Naive thymus-derived CD4-positive, alpha-beta T cell (primary cell): ENCODE measurements at places on chromosomes 4 and X.

GRCh38 chr4:98482847-98483806 lies 175.3 kb downstream of the TSPAN5 start:
- no peak for DNase-seq

DNA sequence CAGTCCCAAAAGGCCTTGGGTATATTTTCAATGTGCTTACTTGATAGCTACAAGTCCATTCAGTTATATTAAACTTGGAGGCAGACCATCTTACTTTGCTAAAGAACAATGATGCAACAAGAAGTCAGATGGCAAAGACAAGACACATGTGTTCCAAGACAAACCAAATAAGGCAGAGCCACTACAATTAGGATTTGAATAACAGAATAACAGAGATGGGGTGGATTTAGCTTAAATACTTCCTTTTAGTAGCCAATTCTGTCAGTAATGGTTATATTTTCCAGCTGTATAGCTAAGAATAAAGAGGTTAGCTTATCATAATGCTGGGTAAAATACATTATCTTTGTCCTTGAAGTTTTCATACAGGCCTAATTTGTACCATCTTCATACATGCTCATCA lies 37.7 kb upstream of the FRAS1 start:
- DNase-seq: no peak

DNA sequence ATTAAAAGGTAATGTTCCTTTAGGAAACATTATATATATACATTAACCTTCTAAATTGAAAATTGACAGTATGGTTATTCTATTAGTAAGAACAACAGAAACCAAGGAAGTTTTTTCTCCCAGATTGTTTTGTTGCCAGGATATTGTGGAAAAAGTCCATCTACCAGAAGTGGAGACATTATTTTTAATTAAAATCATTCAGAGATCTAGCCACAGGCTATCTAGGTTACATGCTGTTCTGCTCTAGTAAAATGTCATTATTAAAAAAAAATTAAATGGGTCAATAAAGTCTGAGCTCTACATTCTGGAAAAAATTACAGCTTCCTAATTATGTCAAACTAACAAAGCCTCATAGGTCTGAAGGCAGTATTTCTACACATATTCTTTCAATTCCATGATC lies 74.3 kb downstream of the NSG1 start:
- DNase-seq: no peak

GRCh38 chrX:136446208-136446607 lies 41.5 kb upstream of the BRS3 start:
- no peak for DNase-seq

- peak; percentile 43 for DNase-seq
These were observed 36.0 kb downstream of the GAB3 start for GRCh38 chrX:154714925-154715324.

DNA sequence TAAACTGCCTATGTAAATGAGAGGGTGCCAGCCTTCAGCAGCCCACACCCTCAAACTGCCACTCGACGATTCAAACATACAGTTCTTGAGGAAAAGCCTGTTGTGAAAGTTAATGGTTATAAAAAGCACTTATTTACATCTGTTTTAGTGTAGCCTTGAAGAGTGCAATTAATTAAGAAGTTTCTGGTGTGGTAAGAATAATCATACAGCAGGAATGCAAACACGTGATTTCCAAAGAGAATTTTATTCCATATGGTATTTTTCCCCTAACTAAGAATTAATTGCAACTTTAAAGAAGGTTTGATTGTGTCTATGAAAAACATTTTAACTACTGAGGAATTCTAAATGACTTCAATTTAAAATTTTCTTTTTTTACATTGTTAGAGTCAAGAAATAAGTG lies 176.3 kb upstream of the PITX2 start:
- no peak for DNase-seq

DNA sequence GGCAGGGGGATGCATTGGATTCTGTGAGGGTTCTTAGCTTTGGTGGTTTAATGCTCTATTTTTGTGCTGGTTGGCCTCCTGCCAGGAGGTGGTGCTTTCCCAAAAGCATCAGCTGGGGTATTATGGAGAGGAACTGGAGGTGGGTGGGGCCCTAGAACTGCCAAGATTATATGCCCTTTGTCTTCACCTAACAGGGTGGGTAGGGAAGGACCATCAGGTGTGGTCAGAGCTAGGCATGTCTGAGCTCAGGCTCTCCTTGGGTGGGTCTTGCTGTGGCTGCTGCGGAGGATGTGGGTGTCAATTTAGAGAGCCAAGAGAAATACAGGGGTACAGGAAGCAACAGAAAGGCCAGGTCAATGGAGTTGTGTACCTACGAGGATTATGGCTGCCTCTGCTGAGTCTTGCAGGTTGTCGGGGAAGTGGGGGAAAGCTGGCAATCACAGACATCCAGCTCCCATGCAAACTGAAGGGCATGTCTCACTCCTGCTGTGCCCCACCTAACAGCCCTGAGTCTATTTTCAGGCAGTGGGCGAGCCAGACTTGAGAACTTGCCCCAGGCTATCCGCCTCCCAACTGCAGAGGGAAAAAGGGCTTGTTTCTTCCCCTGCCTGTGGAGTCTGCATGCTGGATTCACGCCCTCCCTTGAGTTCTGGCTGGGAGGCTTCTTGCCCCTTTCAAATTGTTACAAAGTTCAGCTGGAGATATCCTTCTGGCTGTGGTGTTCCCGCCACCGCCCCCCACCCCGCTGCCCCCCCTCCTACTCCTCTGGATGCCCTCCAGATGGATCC lies 212.0 kb downstream of the COMMD8 start:
- no peak for DNase-seq

GRCh38 chrX:154308108-154308946 lies 12.7 kb downstream of the TKTL1 start:
- DNase-seq: peak; percentile 83

DNA sequence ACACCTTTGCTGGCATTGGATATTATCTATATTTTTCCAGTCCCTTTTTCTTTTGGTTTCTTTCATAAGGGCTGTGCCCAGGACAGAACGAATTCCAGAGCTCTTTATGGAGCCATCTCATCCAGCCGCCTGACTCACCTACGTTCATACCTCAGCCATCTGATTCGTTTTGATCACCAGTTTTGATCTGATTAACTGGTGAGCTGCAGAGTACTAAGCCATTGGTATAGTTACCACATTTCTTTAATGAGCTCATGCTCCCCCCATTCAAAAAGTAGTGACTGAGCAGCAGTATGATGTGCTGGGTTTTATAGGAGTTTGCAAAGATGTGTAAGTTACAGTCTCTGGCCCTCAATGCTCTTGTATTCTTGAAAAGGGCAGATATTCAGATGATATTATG lies 43.0 kb upstream of the CDKN2AIP start:
- no peak for DNase-seq

GRCh38 chrX:69015564-69016292 lies 149.5 kb downstream of the PJA1 start:
- DNase-seq: no peak

DNA sequence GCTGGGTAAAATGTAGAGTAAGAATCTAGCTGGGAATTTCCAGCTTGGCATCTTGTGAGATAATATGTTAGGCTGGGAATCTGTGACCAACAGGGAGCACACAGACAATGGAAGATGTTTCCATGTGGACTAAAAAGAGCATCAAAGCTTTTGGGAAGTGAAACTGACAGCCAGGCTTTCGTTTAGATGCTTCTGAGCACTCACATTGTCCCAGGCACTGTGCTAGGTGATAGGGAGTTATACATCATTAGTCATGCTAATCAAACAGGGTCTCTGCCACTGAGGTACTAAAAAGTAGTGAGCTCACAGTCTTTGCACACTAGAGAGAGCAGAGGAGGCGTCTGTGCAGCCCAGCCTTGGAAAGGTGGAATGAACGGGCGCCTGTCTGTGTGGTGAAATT lies 101.9 kb upstream of the SCOC start:
- DNase-seq: no peak

DNA sequence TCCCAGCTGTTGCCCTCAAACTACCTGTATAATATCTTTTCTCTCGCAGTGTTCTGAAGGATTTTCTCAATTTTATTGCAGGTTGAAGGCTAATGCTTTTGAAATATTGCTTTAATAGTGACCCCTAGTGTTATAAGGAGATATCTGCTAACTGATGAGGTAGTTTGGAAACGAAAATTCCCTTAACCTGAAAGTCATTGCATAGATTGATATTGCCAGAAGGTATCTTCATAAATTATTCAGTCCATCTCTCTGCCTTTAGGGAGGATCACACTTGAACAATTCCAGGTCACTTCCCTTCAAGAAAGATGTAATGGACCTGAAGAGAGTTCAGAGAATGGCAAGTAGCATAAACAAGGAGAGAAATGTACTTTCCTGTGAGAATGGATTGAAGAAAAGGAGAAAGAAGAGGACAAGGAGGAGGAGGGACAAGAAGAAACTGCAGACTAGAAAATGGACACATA lies 44.1 kb downstream of the TIGD4 start:
- DNase-seq: peak; percentile 29

DNA sequence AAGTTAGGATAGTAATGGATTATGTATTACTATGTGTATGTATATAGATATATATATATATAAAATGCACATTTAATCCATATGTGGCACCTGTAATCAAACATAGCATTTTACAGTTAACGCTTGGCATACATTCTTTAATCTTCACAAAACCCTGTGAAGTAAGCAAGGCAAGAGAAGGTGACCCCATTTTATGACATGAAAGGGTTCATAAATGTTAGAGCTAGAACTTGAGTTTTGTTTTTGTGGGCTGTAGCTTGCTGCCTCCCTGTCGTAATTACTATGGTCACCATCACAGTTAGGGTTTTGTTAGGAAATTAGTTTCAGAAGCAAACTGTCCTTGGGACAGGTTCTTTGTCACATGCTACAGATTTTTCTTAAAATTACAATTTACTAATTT lies 13.8 kb upstream of the CYP2U1 start:
- DNase-seq: no peak

- DNase-seq: peak; percentile 54
These were observed 3.9 kb upstream of the SYN1 start for GRCh38 chrX:47623540-47624027.

- DNase-seq: no peak
These were observed 671.6 kb upstream of the SLIT2 start for GRCh38 chr4:19580095-19580494.

DNA sequence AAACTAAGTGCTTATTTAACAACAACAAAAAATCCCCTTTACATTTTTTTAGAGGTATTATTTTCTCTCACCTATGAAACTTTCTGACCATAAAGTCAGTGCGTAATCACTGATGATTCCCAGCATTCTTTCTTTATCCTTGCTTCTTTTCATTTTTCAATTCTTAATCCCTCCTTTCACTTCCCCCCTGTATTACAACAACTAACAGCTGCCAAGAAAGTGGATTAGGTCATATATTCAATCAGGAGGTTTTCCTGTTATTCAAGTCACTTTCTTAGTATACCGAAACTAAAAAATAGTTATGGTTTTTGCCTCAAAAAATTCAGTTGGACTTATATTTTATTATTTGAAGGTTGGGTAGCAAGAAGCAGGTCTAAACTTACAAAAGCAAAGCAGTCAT lies 2.1 kb upstream of the STAP1 start:
- DNase-seq: no peak

DNA sequence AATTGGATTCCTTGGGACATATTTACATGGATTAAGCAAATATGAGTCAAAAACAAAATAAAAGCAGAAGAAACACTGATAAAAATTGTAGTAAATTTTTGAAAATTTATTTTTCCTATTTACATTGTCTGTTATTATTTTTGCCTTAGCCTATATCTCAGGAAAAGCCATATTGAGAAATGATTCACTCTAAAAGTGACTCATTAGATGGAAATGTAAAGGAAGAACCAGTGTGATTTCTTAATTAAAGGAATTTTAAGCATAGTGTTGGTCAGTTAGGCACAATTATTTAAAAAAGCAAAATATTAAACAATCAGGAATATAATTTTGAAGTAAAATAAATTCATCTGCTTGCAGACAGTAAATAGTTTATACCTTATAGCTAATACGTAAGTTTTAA lies 167.4 kb upstream of the NAP1L5 start:
- DNase-seq: no peak
